ENCODE measurements at places on chromosomes 3 and 15. TPM values are rescaled to one million over a fixed set of nuclear protein-coding genes. Genes with fewer than 3 reads are reported as not detected.

DNA sequence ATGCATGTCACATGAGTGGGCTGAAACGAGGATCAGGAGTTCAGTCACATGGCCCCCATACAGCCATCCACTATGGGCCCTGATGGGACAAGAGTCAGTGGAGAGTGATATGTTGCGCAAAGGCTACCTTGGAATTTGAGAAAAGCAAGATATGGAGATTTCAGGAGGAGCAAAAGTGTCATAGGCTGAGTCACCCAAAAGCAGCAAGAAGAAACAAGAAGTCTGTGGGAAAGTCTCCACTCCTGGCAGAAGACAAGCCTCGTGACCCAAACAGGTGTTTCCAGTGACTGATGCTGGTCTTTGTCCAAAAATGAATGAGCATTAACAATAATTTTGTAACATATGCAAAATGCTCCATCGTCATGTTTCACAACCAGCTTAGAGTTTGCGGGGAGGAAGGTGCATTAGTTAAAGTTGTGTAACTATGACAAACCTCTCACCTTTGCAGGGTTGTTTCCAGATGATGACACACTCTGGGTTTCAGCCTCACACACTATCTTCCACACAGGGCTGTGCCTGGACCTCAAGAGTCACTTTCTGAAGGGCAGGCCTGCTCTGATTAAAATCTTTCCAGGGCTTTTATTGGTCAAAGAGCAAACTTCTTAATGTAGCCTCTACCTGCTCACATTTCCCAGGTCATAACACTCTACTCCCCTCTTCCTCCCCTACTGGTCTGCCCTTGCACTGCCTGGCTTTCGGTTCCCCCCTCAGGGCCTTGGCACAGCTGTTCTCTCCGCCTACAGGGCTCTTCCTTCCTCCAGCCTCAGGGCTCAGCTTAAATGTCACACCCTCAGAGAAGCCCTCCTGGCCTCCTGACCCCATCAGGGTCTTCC is 3.9 kb upstream of the DNASE1L3 start:
- H3K4me1 ChIP-seq = peaks cover 72% of the 10 kb centered on the region
- H3K27ac ChIP-seq = peak overlapping the region; percentile 96
- H3K36me3 ChIP-seq = no peaks in the 10 kb centered on the region
- peak overlapping the region; percentile 68 for H3K4me3 ChIP-seq
- DNase-seq = peak; percentile 51
- H3K27me3 ChIP-seq = no peaks in the 10 kb centered on the region

DNA sequence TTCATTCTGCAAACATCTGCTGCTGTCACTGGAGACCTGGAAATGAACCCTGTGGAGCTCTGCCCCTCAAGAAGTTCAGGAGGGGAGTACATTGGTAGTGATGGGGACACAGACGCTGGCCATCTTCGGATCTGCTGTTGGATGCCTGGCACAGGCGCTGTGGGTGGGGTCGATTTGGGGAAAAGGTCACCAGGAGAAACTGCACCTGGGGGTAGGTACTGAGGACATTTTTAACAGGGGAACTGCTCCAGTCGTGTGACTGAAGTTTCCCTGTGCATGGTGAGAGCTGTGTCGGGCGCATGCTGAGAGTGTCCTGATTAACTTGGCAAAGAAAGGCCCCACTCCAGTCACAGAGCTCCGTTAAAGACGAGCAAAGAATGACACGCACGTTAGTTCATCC is 3.4 kb downstream of the UROC1 start:
- DNase-seq = no peak
- H3K36me3 ChIP-seq = no peaks in the 10 kb centered on the region
- peaks cover 1% of the 10 kb centered on the region for H3K27me3 ChIP-seq
- no peak overlapping the region for H3K27ac ChIP-seq
- H3K4me1 ChIP-seq = no peaks in the 10 kb centered on the region

DNA sequence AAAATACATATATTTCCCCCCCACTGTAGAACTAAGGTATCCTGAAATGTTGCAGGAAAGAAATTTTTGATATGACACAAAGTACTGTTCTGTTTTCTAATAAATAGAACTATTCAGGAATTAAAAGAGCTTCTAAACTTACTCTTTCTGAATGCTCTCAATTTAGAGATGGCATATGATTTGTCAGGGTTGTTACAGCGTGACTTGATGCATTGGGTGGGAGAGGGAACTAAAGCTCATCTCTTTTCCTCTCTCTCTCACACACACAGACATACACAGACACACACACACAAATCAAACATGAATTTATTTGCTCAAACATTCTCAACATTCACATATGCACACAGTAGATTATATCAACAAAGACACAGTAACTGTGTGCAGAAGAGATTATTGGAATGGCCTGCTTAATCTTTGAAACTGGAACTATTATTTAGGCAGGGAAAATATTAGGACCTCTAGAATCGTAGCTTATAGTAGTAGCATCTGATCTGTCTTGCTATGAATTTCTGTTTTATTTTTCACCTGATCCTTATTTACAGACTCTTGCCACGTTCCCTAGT is 807.4 kb upstream of the GBE1 start:
- no peaks in the 10 kb centered on the region for H3K36me3 ChIP-seq
- H3K4me1 ChIP-seq = no peaks in the 10 kb centered on the region
- no peak overlapping the region for H3K27ac ChIP-seq
- no peak overlapping the region for H3K4me3 ChIP-seq
- no peak for DNase-seq
- no peaks in the 10 kb centered on the region for H3K27me3 ChIP-seq

GRCh38 chr15:67750371-67750770 is 74.9 kb upstream of the SKOR1 start:
- no peak overlapping the region for H3K27ac ChIP-seq
- no peak for DNase-seq
- H3K36me3 ChIP-seq = peaks cover 8% of the 10 kb centered on the region
- H3K4me1 ChIP-seq = no peaks in the 10 kb centered on the region
- no peaks in the 10 kb centered on the region for H3K27me3 ChIP-seq

GRCh38 chr3:131216801-131217200 is 164.8 kb upstream of the NUDT16 start:
- H3K36me3 ChIP-seq = no peaks in the 10 kb centered on the region
- no peak overlapping the region for H3K4me3 ChIP-seq
- no peak for DNase-seq
- no peaks in the 10 kb centered on the region for H3K4me1 ChIP-seq
- H3K27ac ChIP-seq = no peak overlapping the region

DNA sequence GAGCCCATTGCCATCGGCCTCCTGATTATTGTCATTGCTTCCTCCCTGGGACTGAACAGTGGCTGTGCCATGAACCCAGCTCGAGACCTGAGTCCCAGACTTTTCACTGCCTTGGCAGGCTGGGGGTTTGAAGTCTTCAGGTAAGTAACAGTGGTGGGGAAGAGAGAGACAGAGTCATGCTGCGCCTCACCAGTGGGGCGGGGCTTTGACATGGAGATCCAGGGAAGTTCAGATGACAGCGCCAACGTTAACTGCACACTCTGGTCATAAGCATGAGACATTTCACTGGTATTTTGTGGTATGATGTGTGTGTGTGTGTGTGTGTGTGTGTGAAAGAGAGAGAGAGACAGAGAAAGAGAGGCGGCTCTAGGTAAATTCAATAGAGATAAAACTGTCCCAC is 41.0 kb downstream of the AQP9 start:
- no peak overlapping the region for H3K4me3 ChIP-seq
- H3K27ac ChIP-seq = no peak overlapping the region
- H3K36me3 ChIP-seq = no peaks in the 10 kb centered on the region
- no peaks in the 10 kb centered on the region for H3K4me1 ChIP-seq

DNA sequence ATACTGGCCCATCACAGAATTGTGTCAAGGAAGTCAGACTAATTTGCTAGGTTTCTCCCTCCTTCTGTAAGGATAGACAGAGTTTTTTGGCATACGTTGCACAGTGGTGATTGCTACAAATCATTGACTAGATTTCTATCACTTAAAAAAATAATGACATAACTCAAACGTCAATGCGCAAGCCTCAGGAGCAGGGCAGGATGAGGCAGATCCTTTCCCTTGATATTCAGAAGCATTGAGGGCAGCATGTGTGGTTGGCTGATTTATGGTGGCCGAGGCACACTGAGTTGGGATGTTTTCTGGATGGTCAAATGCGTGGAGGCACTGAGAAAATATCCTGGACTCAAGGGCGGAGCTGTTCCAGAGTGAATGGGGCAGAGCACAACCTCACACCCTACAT is 14.4 kb downstream of the THSD4 start:
- peaks cover 2% of the 10 kb centered on the region for H3K27me3 ChIP-seq
- H3K4me1 ChIP-seq = no peaks in the 10 kb centered on the region
- H3K27ac ChIP-seq = no peak overlapping the region
- no peak overlapping the region for H3K4me3 ChIP-seq
- H3K36me3 ChIP-seq = no peaks in the 10 kb centered on the region

- H3K4me3 ChIP-seq = no peak overlapping the region
- no peak overlapping the region for H3K27ac ChIP-seq
- H3K36me3 ChIP-seq = peaks cover 5% of the 10 kb centered on the region
Observed at GRCh38 chr15:88664151-88664778, 25.4 kb downstream of the ISG20 start.

Gene NPAP1
- total RNA-seq = not detected

Gene ARL6
- total RNA-seq = 4.2 TPM

Gene CSTA
- not detected for total RNA-seq

Gene CDV3
- total RNA-seq = 227 TPM

Gene GOLGA6L9
- total RNA-seq = 2.0 TPM

Measured in activated B cell treated with CpG ODN at 0.5 μM for 24 hours (primary cell).